Regular cardiac myocyte (primary cell): ENCODE measurements at places on chromosomes 3 and 15. TPM values are rescaled to one million over a fixed set of nuclear protein-coding genes. Genes with fewer than 3 reads are reported as not detected.

RNU5B-1 gene
- total RNA-seq: not detected in 2 replicates

DPPA2 gene
- total RNA-seq: not detected in 2 replicates

CLSTN2 gene
- total RNA-seq: 1.3 and 1.4 TPM in 2 replicates

SLC15A2 gene
- total RNA-seq: 0.19 and 0.28 TPM in 2 replicates

CCDC33 gene
- not detected in 2 replicates for total RNA-seq

BBS4 gene
- 10.5 and 18.0 TPM in 2 replicates for total RNA-seq

RLBP1 gene
- not detected in 2 replicates for total RNA-seq

RBP2 gene
- total RNA-seq: not detected in 2 replicates

DTX3L gene
- 11.0 and 15.9 TPM in 2 replicates for total RNA-seq

ITIH4 gene
- total RNA-seq: 0.96 and 2.3 TPM in 2 replicates

CAMP gene
- total RNA-seq: not detected in 2 replicates

NMD3 gene
- total RNA-seq: 141 and 155 TPM in 2 replicates

GPR156 gene
- total RNA-seq: 0.38 and 0.56 TPM in 2 replicates

ADIPOQ gene
- not detected in 2 replicates for total RNA-seq

TEX55 gene
- total RNA-seq: not detected in 2 replicates

SLC35A5 gene
- total RNA-seq: 27.4 and 31.3 TPM in 2 replicates

PEAK1 gene
- total RNA-seq: 47.0 and 93.9 TPM in 2 replicates

SUCNR1 gene
- total RNA-seq: 6.5 and 6.7 TPM in 2 replicates

SERPINI2 gene
- total RNA-seq: not detected in 2 replicates

ALG1L2 gene
- total RNA-seq: 0.19 and 0.85 TPM in 2 replicates

FANCD2OS gene
- not detected in 2 replicates for total RNA-seq

ALPK3 gene
- total RNA-seq: 3.3 and 5.4 TPM in 2 replicates

CHRM5 gene
- total RNA-seq: not detected in 2 replicates

BCL2A1 gene
- total RNA-seq: under 0.01 and 2.5 TPM in 2 replicates

GOLGA6L2 gene
- not detected in 2 replicates for total RNA-seq

USP13 gene
- total RNA-seq: 6.8 and 17.4 TPM in 2 replicates

TMEM212 gene
- total RNA-seq: not detected in 2 replicates

MAGEL2 gene
- under 0.01 TPM in 2 replicates for total RNA-seq

PXK gene
- 14.2 and 32.1 TPM in 2 replicates for total RNA-seq

SFMBT1 gene
- total RNA-seq: 5.0 and 5.9 TPM in 2 replicates
